ENCODE measurements at places on chromosomes 16 and 17.
A peak's percentile ranks its signal among the peaks of the same experiment; 100 is the strongest.

DNA sequence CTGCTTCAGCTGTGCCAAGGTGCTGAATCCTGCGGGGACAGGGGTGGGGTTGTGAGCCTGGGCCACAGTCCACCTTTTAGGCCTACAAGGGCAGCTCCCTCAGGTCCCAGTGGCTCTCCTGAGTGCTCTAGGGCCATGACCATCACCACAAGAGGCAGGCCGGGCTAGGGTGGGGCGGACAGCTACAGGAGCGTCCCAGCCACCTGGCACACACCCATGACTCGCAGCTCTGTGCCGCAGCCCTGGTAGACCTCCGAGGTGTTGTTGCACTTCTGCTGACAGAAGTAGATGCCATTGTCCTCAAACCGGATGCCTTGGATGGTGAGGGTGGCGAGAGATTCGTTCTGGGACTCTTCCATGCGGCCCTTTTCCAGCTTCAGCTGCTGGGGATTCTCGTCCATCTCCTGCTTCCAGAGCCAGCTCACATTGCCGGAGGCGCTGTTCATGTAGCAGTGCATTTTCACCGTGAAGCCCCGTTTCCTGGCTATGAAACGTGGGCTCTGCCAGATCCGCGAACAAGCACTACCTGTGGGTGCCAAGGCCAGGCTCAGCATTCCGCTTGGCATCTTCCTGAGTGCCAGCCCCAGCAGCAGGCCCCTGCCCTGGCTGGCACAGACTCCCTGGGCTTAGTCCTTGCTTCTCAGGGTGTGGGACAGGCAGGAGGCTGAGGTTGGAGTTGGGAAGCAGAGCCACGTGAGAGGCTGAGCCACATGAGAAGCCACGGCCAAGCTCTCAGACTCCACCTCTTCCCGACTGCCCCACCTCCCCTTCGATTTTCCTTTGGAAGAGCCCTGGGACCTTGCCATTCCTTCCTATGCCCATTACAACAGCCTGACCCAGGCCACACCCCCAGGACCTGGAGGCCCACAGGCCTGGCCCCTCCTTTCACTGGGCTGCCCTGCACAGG lies 2.0 kb downstream of the CD79B start:
- no peak for DNase-seq

DNA sequence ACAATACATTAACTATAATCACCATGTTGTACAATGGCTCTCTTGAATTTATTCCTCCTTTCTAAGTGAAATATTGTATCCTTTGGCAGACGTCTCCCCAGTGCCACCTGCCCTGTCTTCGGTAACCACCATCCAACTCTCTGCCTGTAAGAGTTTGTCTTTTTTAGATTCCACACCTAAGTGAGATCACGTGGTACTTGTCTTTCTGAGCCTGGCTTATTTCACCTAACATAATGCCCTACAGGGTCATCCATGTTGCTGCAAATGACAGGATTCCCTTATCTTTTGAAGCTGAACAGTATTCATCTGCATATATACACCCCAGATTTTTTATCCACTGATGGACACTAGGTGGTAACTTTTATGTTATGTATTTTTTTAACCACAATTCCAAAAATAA lies 24.2 kb downstream of the ORC6 start:
- DNase-seq, result no peak

GRCh38 chr16:1102921-1103635 lies 7.0 kb upstream of the C1QTNF8 start:
- peak; percentile 54 for DNase-seq

DNA sequence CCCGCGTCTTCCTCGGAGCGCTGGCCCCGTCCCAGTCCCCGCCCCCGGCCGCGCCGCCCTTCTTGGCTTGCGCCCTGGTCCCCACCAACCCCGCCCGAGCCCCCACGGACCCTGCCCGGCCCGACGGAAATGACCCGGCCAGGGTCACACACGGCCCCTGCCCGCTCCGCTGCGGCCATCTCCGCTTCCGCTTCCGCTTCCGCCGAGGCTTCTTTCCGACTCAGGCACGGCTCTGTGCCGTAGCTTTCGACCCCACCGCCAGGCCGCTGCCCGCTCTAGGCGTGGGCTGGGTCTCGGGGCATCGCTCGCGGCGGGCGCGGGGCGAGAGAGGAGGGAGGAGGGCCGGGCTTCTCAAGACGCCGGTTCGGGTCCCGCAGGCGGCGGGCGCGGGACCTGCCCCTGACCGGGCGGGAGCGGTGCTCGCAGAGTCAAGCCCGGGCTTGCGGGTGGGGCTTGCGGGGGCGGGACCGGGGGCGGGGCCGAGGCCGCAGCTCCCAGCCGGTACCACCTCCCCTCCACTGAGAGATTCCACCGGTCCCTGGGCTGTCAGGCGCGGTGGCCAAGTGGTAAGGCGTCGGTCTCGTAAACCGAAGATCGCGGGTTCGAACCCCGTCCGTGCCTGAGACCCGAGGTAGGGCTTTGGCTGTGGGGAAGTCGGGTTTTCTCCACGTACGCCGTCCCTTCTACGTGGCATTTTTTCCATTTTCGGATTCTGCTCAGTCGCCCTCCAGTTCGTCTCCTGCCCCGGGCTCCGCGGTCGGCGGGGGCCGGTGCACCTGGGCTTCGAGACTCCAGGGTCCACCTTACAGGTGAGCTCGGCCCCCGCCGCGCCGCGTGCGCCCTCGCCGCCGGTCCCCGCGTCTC lies 158.3 kb downstream of the RAB11FIP4 start:
- peak; percentile 97 for DNase-seq

- DNase-seq, result no peak
Observed at GRCh38 chr16:50778284-50779163, 36.6 kb downstream of the CYLD start.

GRCh38 chr16:5633845-5634440 lies 536.3 kb upstream of the EEF2KMT start:
- DNase-seq, result no peak

DNA sequence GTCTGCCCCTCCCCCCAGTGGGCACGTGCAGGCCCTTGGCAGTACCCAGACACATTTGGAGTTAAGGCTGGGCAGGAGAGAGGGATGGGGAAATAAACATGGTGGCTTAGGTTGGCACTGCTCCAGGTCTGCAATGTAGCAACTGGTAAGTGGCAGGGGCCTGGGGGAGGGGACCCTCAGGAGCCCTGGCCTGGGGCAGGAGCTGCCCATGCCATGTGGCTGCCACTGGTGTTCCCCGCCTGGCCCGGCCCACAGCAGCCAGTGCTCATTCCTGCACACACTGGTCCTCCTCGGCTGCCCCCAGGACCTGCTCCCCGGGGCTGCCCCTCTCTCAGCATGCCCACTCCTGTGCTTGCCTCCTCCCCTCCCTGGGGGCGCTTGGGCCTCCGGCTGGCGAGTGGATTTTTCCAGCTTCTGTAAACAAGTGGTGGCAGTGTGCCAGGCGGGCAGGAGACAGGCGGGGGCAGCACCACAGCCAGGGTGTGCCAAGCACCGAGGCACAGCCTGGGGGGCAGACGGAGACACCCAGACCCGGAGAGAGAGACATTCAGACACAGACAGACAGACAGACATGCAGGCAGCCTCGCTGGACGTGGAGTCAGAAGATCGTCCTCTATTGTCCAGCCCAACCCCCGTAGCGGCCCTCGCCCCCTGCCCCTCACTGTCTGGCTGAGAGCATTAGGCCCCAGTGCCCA lies 9.4 kb downstream of the THRA start:
- no peak for DNase-seq

GRCh38 chr16:3101018-3101840 lies 2.1 kb upstream of the ZSCAN10 start:
- peak; percentile 38 for DNase-seq

GRCh38 chr17:17528696-17529652 lies 32.8 kb upstream of the RASD1 start:
- no peak for DNase-seq

Measured in activated T-cell treated with anti-CD3 and anti-CD28 coated beads for 4 hours (primary cell).